ENCODE measurements at places on chromosomes 12 and 14.

DNA sequence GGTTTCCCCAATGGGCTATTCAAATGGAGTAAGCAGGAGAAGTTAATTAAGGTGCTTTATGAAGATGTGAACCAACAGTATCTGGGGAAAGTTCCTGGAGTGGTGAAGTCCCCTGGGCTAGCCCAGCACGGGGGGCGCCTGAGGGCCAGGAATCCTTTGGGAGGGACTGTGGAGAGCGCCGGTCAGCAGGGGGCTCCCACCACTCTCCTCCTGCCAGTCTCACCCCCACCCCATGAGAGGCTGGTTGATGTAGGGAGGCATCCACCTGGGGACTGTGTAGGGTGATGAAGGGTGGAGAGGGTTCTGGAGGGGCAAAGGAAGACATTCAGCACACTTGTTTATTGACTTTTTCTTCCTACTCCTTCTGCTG is 4.4 kb downstream of the CEBPE start:
- no peak for DNase-seq

- no peak for DNase-seq
Observed at GRCh38 chr14:85471156-85471555, 58.8 kb upstream of the FLRT2 start.

DNA sequence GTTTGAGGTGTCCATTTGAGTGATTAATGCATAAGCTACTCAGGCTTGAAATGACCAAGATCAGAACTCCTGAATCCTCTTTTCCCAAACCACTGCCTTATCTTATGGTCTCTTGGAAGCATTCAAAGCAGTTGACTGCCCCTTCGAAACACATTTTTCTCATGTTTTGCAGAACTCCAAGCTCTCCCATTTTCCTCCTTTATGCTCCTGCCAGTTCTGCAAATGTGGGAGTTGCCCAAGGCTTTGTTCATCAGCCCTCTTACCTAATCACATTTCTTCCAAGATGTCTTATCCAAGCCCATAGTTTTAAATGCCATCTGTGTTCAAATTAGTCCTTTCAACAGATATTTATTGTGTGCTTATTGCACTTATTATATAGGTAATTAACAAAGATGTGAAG is 1.8 kb upstream of the DNAAF2 start:
- DNase-seq: no peak

DNA sequence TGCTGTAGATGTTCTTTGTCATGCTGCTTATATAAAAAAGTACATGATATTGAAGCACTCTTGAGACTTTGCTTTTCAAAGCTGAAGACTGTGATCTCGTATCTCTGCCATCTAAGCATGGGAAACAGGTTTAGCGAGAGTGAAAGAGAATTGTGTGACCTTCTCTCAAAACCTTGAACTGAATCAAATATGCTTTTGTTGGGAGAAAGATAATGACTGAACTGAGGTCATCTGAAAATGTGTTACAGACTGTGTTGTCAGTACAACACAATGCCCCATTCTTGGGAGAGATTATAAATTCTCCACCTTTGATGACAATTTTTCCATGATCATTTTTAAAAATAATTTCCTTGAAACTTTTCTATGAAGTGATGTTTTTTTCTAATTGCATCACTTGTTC is 272.1 kb upstream of the SEL1L start:
- no peak for DNase-seq

DNA sequence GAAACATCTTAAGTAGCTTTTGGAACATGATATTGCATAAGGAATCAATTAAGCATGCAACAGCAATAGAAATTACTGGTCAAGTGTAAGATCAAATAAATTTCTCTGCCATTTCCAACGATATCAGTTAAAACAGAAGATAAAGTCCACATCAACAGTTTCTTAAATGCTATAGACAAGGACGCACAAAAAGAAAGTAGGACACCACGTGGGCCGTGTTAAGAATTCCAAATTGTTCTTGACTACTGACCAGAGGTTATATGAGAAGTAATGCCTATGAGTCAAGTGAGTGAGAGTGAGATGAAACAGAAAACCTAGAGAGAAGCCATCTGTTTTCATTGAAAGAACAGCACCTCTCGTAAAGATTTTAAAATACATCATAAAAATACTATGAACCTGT is 318.2 kb downstream of the TMEM117 start:
- no peak for DNase-seq

DNA sequence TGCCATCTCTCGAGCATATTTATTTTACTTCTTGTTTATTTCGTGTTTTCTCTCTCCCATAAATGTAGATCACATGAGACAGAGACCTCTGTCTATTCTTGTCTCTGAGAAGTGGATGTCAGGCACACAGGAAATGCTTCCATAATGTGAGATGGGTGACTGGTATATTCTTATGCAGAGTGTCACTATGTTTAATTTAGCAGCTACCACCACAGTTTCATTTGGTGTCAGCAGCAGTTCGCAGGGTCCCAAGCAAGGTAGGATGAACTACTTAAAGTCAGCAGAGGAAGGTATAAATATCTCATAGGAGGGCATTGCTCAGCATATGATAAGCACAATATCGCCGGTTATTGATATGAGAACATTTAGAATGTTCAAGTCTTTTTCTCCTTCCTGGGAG is 180.9 kb upstream of the CNTN1 start:
- no peak for DNase-seq
